NCI-H1417 (cell line): ENCODE measurements at places on chromosomes 12 and 14.

- DNase-seq, result no peak
Measured at GRCh38 chr12:47281667-47282171, 202.0 kb upstream of the AMIGO2 start.

- peak; percentile 62 for DNase-seq
Measured at GRCh38 chr14:68911594-68912227, 67.4 kb downstream of the ACTN1 start.

- no peak for DNase-seq
Measured at GRCh38 chr12:7542046-7542445, 38.5 kb upstream of the CD163 start.

GRCh38 chr14:62854951-62855350 lies 190.3 kb downstream of the KCNH5 start:
- DNase-seq, result no peak

DNA sequence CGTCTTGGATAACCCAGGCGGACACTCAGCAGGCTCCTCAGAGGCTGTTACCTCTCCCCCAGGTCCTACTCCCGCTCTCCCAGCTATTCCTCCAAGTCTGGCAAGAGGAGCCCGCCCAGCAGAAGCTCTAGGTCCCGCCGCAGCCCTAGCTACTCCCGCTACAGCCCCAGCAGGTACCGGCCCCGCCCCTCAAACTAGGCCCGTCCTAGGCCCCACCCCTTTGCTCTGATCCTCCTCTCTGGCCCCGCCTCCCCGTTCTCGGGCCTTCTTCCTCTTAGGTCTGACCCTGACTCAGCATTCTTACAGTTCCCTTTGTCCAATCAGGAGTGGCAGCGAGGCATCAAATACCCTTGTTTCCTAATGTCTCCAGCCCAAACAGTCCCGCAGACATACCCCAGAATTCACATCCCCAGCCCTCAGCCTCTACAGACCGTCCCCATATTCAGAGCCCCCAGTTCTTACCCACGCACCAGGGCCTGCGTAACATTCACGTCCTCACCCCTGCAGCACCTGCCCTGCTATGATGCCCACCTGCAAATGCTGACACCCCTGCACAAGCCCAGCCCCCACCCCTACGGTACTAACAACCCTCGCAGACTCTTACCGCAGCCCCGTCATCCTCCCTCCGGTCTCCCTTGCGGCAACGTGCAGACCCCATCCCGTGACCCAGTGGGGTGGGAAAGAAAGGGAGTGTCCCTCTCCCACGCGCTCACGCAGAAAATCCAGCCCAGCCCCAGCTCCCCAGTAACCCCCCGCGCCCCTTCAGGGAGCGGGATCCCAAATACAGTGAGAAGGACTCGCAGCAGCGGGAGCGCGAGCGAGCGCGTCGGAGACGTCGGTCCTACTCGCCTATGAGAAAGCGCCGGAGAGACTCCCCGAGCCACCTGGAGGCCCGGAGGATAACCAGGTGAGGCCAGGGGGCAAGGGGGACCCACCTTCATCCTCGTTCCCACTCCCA lies 25.0 kb upstream of the HSPB8 start:
- no peak for DNase-seq

GRCh38 chr12:108589028-108589839 lies 8.7 kb downstream of the TMEM119 start:
- DNase-seq, result no peak

- no peak for DNase-seq
Measured at GRCh38 chr14:33110737-33111443, 172.2 kb downstream of the NPAS3 start.

- DNase-seq, result no peak
Measured at GRCh38 chr14:61219256-61219655, 61.9 kb downstream of the TMEM30B start.

GRCh38 chr12:93759512-93760081 lies 82.4 kb downstream of the CRADD start:
- DNase-seq, result no peak

GRCh38 chr14:59897757-59898383 lies 22.1 kb upstream of the LRRC9 start:
- DNase-seq, result no peak

DNA sequence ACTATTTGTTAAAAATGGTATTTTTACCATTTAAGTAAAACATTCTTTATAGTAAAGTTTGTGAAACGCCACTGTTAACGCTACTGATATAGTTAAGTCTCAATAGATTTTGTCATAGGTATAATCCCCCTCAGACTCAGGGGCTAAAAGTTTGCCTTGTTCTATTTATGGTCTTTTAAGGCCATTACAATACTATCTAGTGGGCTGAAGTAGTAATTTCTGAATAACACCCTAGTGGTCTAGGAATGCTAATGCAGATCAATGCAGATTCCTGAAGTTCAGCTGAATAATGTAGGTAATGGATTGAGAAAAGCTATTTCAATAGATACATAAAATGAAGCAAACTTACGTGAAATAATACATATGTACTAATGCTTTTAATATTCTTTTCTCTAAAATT lies 989.3 kb upstream of the NOVA1 start:
- no peak for DNase-seq

GRCh38 chr12:105674871-105675699 lies 344.6 kb downstream of the C12orf75 start:
- no peak for DNase-seq

- no peak for DNase-seq
Measured at GRCh38 chr12:60872219-60872618, 1276.4 kb downstream of the SLC16A7 start.

GRCh38 chr12:101066489-101066888 lies 143.5 kb downstream of the SLC5A8 start:
- peak; percentile 9 for DNase-seq

GRCh38 chr12:44503329-44503728 lies 372.8 kb downstream of the NELL2 start:
- DNase-seq, result no peak

DNA sequence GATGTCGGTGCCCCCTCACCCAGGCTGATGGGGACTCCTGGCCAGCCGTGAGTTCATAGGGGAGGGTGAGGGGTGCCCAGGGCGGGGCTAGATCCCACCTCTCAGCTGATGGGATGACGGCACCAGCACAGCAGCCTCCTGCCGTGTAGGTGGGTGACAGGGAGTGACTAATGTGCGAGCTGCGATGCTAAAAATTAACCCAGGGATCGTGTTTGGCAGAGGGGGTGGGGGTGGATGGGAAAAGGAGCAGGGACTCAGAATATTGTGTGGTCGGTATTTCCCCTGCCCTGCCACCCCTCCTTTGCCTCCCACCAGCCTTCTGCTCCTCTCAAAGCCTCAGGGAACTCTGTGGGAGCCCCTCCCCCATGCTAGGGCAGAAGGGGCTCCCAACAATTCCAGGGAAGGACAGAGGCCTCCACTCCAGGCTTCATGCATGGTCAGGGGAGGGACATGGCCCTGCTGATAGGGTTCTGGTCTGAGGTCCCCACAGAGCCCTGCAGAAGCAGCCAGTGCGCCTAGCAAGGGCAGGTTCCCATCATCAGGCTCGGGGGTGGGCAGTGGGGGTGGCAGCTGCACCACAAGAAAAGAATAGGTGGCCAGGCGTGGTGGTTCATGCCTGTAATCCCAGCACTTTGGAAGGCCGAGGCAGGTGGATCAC lies 12.5 kb downstream of the TAMALIN start:
- DNase-seq, result no peak
